ENCODE measurements at places on chromosomes 5 and 9. TPM values are rescaled to one million over a fixed set of nuclear protein-coding genes. Genes with fewer than 3 reads are reported as not detected.

PCDHB8 gene
- 0.16 TPM for total RNA-seq

SH3RF2 gene
- 57.3 TPM for total RNA-seq

CTNND2 gene
- total RNA-seq = not detected

LCN15 gene
- total RNA-seq = not detected

ST8SIA4 gene
- not detected for total RNA-seq

SPATA31C1 gene
- not detected for total RNA-seq

TNFSF15 gene
- 1.3 TPM for total RNA-seq

CDKN2B gene
- 50.0 TPM for total RNA-seq

TMEM252 gene
- total RNA-seq = not detected

NIM1K gene
- total RNA-seq = 0.35 TPM

GARIN3 gene
- not detected for total RNA-seq

TAF11L10 gene
- total RNA-seq = not detected

CDH9 gene
- not detected for total RNA-seq

FOXD4L4 gene
- total RNA-seq = 0.67 TPM

FBXL7 gene
- total RNA-seq = 2.4 TPM

S100Z gene
- not detected for total RNA-seq

TMEM174 gene
- not detected for total RNA-seq

ANKDD1B gene
- total RNA-seq = 1.5 TPM

ARAP3 gene
- total RNA-seq = 6.0 TPM

OTP gene
- 0.53 TPM for total RNA-seq

SEMA5A gene
- 10.2 TPM for total RNA-seq

SEC61B gene
- total RNA-seq = 164 TPM

GNA14 gene
- 0.17 TPM for total RNA-seq

RUSC2 gene
- 27.3 TPM for total RNA-seq

CCDC192 gene
- total RNA-seq = not detected

TAF9 gene
- total RNA-seq = 84.0 TPM

LHX2 gene
- not detected for total RNA-seq

All from mammary epithelial cell (primary cell).